ENCODE measurements at places on chromosomes 7 and 10.

- peak; percentile 10 for DNase-seq
Observed at GRCh38 chr10:17368708-17369272, 85.6 kb downstream of the ST8SIA6 start.

- DNase-seq = no peak
Observed at GRCh38 chr10:128420623-128421022, 294.4 kb upstream of the MKI67 start.

DNA sequence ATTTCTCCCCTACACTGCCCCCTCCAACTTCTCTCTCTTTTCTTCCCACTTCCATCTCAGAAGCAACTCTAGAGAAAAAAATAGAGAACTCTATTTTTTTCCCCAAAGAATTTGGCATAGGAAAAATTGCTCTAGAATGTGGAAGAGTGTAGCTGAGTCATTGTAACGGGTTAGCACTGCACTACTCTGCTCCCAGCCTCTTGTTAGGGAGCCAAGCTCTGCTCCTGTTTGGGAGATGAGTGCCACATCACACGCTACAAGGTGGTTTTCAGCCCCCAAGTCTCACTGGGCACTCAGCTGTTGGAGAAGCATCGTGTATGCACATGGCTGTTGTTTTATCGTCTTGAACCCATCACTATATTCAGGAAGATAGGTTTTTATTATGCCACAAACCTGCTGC lies 136.4 kb downstream of the BMPER start:
- peak; percentile 69 for DNase-seq

GRCh38 chr10:60372436-60372835 lies 17.2 kb downstream of the ANK3 start:
- no peak for DNase-seq

- no peak for DNase-seq
Observed at GRCh38 chr10:69494626-69495558, 43.6 kb downstream of the TSPAN15 start.

GRCh38 chr7:71414490-71414889 lies 282.5 kb downstream of the GALNT17 start:
- no peak for DNase-seq

DNA sequence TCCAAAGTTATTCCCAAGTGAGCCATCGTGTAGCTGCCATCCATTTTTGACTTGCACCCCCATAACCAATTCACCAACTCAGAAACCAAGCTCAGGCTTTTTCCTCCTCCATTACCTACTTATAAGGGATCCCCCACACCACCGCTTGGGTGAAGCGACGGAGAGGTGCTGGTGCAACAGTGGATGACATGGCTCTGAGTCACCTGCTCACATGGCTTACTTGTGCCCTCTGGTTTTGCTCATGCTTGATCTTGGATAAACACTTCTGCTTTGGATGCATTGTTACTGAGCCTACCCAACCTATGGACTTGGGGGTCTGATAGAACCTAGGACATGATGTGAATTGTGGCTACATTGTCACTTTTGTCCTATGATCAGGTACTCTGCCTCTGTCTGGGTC lies 12.0 kb upstream of the AKR1B1 start:
- peak; percentile 88 for DNase-seq

- no peak for DNase-seq
Observed at GRCh38 chr10:71250405-71250804, 38.0 kb downstream of the UNC5B start.

DNA sequence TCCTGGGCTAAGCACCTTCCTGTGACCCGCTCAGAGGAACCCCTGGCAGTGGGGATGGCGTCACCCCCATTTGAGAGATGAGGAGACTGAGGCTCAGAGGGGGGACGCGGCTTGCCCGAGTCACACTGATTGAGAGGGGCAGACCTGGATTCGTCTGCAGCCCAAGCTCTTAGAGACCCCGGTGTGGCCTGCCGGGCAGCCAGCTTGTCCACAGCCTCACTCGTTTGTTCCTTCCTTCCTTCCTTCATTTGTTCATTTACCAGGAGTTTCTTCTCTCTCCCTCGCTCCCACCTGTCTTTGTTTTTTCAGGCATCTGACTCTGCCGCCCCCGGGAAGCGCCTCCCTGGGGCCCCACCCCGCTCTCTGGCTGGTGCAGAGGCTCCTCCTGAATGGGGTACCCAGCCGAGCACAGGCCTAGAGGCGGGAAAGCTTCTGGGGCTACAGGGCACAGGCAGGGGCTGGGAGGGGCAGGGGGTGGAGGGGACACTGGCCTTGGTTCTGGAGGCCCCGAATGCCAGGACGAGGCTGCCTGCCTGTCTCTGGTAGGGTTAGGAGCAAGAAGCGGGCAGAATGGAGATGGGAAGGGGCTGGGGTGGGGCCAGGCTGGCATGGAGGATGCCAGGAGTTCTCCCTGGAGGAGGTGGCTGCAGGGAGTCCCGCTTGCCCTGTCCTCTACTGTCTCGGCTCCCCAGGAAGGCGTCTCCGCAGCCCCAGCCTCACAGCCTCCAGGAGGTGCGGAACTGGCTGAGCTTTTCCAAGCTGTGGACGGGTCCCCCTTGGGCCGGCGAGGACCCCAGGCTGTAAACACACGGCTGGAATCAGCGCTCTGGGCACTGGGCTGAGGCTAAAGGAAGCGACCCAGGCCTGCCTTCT lies 91.6 kb downstream of the UNCX start:
- no peak for DNase-seq

GRCh38 chr7:29309041-29309854 lies 114.7 kb downstream of the CHN2 start:
- DNase-seq = no peak

DNA sequence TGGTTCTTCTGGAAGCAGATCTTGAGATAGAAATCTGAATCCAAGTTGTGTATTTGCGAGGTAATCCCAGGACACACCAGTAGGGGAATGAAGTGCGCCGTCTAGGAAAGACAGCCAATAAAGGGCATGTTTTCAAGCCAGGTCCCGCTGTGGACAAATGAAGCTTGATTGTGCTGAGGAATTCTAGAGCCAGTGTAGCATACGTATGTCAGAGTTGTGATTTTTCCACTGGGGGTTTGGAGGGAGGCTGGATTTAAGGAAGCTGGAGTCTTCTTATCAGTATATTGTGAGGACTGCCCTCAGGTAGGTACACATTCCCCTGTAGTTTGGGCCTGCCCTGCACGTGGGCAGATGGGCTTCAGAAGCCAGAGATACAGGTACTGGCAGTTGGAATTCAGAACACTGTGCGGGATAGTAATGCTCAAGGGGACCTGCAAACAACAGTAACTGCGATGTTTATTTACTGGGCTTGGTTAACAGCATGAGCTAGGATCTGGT lies 50.9 kb downstream of the GALNT11 start:
- DNase-seq = peak; percentile 22

DNA sequence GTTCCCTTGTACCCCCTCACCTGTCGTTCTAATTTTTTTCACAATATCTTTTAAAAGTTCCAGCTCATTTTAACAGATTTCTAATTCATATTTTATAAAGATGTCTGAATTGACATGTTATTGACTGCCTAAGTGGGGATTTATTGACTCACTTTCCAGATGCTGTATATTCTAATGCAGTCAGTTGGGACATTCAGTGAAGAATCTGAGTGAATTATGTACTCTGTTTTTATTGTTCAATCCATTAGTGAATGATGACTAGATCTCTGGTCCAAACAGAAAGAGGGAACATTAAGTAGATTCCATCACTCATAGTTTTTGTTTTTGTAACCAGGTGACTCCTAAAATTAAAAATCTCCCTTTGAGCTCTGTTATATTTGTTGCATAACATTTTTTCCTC lies 54.3 kb downstream of the LOXL4 start:
- DNase-seq = no peak

DNA sequence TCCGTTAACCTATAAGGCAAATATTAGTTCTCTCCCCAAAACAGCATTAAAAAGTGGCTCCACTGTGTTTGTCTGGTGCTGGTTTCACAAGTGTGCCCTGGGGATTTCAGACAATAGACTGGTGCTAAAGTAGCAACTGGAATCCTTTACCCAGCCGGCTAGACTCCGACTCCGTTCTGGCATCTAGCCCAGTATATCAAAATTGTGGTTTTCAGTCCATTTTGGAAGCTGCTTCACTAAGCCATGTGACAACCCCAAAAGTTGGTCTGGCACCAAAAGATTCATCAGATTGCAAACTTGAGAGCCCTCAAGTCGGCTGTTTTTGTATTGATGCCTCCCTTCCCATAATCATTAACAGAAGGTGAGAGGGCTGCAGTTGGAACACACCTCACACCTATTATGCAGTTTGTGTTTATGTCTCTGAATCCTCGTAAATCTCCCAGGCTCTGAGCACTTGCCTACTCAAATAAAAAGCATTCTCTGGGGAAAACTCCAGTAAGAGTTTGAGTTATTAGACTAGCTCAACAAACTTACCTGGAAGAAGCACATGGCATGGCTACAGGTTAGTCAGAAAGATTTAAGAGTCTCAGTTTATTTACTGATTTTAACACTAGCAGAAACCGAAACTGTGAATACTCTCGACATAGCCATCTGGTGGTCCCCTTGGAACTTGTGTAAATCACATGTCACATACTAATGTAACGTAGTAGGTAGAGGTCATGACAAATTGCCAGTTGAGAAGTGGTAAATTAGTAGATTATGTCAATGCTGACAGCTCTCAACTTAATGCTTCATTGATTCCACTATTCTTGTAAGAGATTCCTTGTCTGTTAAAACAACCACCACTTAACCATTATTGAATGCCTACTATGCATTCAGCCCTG lies 14.8 kb upstream of the WNT16 start:
- DNase-seq = no peak

DNA sequence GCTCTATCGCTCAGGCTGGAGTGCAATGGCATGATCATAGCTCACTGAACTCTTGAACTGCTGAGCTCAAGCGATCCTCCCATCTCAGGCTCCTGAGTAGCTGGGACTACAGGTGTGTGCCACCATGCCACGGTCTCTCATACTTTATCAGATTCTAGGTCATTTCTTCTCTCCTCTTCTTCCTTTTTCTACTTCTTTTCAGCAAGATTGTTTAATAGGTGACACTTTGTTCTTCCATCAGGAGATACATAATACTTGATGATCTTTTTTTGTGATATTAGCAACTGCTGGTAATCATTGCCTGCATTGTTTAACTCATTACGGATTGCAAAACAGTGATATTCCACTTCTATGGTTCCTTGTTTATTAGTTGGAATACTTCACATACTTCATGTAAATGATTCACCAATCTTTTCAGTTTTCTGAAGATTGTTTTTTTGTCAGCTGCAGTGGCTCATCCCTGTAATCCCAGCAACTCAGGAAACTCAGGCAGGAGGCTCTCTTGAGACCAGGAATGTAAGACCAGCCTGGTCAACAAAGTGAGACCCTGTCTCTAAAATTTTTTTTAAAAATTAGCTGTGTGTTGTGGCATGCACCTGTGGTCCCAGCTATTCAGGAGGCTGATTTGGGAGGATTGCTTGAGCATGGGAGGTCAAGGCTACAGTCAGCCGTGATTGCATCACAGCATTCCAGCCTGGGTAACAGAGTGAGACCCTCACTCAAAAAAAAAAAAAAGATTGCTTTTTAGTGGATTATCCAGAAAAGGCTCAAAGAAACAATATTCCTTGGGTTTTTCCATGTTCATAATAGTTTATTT lies 36.2 kb upstream of the CHST3 start:
- peak; percentile 68 for DNase-seq

- DNase-seq = no peak
Observed at GRCh38 chr10:60459701-60460457, 70.2 kb upstream of the ANK3 start.

DNA sequence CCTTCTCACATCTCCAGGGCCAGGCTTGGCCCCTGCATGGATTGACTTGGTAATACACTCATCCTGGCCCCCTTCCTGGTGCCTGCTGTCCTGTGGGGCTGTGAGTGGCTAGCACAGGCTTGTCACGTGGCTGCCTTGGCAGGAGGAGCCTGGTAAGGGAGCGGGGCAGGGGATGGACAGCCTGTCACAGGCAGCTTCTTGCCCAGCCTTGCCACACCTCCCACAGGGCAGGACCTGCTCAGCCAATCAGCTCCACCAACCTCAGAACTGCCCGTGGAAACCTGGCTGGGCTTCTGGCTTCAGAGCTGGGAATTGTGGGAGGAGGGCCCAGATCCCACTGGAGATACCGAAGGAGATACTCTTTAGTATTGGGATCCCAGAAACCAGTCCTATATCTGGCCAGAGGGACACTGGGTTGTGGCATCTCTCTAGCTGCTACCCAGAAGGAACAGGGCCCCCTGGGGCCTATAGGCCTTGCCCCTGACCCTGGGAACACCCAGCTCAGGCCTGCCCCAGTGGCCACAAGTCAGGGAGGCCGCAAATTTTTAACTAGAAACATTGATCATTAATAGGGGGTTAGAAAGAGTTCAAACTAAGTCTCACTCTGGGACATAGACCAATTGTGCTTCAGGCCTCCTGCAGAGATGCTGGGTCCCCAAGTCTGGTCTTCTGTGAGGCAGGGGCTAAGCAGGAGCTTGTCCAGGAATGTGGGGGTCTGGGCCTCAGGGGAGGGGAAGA lies at the start of gene HOGA1:
Gene HOGA1, plus strand, starts transcription at position 330 of the 738 bp plus-strand sequence. Its CDS starts 315 bp downstream, at position 645.
- DNase-seq = peak; percentile 44

- no peak for DNase-seq
Observed at GRCh38 chr10:19964625-19965024, 148.4 kb downstream of the PLXDC2 start.

- DNase-seq = no peak
Observed at GRCh38 chr7:64581926-64582894, 19.3 kb upstream of the ZNF680 start.

DNA sequence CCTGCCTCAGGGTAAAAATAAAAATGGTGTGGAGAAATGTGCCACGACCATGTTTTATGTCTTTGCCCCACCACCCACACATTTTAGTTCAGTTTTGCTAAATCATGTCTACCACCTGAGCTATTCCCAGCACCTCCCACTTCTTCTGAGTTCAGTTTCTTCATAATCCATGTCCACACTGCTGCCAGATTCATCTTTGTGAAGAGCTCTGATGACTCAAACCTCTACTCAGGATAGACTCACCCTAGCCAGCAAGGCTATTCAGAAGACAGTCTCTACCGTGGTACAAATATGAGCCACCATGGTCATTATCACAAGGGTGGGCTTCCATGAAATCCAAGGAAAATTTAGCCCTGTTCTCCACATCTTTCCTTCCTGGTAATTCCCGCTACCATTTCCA lies 231.1 kb upstream of the PRKCQ start:
- DNase-seq = peak; percentile 23

DNA sequence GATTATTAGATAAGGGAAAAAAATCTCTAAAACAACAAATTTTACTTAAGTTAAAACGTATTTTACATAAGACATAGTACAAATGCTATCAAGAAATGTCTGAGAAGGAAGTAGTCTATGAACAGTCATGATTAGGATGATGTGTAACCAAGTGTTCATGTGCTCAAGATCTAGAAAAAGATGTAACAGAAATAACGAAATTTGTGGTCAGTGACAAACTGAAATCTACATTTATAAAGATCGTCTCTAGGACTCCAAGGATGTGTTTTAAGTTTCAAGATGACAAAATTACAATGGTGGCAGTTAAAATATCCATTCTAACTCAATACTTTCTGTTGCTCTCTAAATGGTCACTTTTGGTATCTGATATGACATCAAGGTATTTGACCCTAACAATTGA lies 17.2 kb downstream of the PPP3CB start:
- DNase-seq = no peak

- no peak for DNase-seq
Observed at GRCh38 chr7:95996174-95996573, 223.8 kb downstream of the DYNC1I1 start.

- DNase-seq = peak; percentile 1
Observed at GRCh38 chr10:54133203-54133602, 667.8 kb downstream of the PCDH15 start.

GRCh38 chr10:47244560-47245500 lies 55.2 kb upstream of the GDF10 start:
- no peak for DNase-seq

GRCh38 chr10:113397047-113397446 lies 155.8 kb upstream of the HABP2 start:
- no peak for DNase-seq

- no peak for DNase-seq
Observed at GRCh38 chr7:70512761-70513160, 619.2 kb upstream of the GALNT17 start.

All from ELR (cell line).